PC-3 (cell line): ENCODE measurements at places on chromosomes 6 and 20. TPM values are rescaled to one million over a fixed set of nuclear protein-coding genes. Genes with fewer than 3 reads are reported as not detected.

- no peak overlapping the region for H3K4me3 ChIP-seq
- peaks cover 6% of the 10 kb centered on the region; the same call in 1 of the 2 replicates for H3K4me1 ChIP-seq
- no peaks in the 10 kb centered on the region for H3K27me3 ChIP-seq
- H3K27ac ChIP-seq, result no peak overlapping the region
Measured at GRCh38 chr6:26213334-26214075, 126.3 kb downstream of the HFE start.

DNA sequence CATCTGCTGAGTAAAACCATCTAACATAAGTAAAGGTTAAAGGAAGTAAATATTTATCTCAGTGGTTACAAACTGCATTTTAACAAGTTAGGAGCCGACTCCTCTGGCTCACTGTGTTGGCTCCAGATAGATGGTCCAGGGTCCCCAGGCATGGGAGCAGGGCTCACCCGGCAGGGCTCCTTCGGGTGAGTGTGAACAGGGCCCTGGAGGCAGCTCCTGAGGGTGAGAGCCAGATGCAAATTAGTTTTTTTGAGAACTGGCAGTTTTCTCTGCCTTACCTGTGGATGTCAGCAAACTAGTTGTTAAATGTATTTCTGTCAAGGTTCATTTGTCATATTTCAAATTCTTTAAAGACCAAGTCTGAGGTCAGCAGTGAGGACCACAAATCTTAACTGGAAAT, 21.5 kb downstream of the TPBG start:
- H3K27me3 ChIP-seq, result no peaks in the 10 kb centered on the region
- H3K4me3 ChIP-seq, result no peak overlapping the region
- peaks cover 20% of the 10 kb centered on the region for H3K4me1 ChIP-seq
- no peak overlapping the region for H3K27ac ChIP-seq
- DNase-seq, result no peak
- H3K36me3 ChIP-seq, result no peaks in the 10 kb centered on the region

MRS2 gene
- total RNA-seq, result 19.8 and 21.3 TPM in 2 replicates

RRAGD gene
- total RNA-seq, result 0.35 and 0.62 TPM in 2 replicates

DNA sequence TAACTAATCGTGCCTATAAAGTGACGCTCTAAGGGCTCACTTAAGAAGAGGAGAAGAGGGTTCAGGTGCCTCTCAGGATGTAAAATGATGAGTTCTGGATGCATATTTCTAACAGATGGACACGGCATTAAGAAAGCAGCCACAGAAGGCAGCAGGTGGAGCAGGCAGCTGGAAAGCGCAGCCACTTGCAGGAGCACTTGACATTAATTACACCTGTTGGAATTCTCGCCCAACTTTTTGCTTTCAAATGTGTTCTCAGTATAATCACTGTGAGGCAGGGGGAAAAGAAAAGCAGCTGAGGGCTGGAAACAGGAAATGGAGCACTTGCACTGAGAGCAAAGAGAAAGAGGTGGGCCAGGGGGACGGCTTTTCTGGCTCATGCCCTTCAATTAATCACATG, 164.2 kb downstream of the NKAIN2 start:
- H3K4me3 ChIP-seq, result no peak overlapping the region
- DNase-seq, result no peak
- H3K27ac ChIP-seq, result no peak overlapping the region
- H3K36me3 ChIP-seq, result no peaks in the 10 kb centered on the region

BEND3 gene
- 4.5 and 6.3 TPM in 2 replicates for total RNA-seq

C20orf204 gene
- total RNA-seq, result 2.1 and 3.4 TPM in 2 replicates

DNA sequence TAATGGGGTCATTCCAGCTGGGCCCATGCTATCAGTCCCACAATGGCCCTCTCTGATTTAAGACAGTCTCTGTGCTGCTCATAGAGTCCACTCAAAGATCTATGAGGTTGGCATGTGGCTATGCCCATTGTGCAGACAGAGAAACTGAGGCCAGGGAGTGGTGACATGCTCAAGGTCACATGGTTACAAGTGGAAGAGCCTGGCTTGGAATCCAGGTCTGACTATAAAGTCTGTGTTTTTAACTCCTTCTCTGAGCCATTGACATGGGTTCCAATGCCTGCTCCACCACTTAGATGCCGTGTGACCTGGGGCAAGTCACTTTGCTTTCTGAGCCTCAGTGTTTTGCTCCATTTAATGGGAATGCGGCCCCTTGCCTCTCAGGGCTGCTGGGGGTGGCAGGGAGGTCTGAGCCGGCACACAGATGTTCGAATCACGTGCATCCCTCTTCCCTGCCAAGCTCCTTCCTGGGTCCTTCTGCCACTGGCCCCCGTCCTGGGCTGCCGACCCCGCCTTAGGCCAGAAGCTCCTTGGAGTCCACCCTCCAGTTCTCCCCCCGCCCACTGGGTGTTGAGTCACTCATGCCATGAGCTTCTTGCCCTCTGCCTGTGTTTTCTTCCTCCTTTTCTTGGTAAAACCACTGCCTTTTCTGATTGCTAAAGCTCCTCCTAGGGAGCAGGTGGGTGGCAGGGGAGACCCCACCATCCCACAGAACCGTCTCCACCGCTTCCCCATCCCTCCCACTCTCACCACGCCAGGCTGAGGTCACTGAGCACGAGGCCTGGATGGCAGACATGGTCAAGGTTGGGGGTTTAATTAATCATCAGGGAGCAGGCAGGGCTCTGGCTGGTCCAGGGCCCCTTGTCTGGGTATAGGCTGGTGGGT, 35.7 kb downstream of the CEBPB start:
- H3K27ac ChIP-seq, result no peak overlapping the region
- H3K4me3 ChIP-seq, result no peak overlapping the region
- H3K36me3 ChIP-seq, result no peaks in the 10 kb centered on the region
- DNase-seq, result no peak
- peaks cover 24% of the 10 kb centered on the region for H3K4me1 ChIP-seq

MEP1A gene
- total RNA-seq, result not detected in 2 replicates

LRP11 gene
- total RNA-seq, result 32.0 and 39.9 TPM in 2 replicates

- H3K27me3 ChIP-seq, result no peaks in the 10 kb centered on the region
- peaks cover 3% of the 10 kb centered on the region; the same call in 1 of the 2 replicates for H3K4me1 ChIP-seq
- H3K27ac ChIP-seq, result no peak overlapping the region
- H3K36me3 ChIP-seq, result no peaks in the 10 kb centered on the region
- H3K4me3 ChIP-seq, result no peak overlapping the region
Measured at GRCh38 chr6:119781365-119781764, 431.8 kb upstream of the MAN1A1 start.
